HL-60 (cell line): ENCODE measurements at places on chromosomes 7 and 10.
A peak's percentile ranks its signal among the peaks of the same experiment; 100 is the strongest.

GRCh38 chr10:82625512-82626189 is 750.7 kb downstream of the NRG3 start:
- no peak for DNase-seq

DNA sequence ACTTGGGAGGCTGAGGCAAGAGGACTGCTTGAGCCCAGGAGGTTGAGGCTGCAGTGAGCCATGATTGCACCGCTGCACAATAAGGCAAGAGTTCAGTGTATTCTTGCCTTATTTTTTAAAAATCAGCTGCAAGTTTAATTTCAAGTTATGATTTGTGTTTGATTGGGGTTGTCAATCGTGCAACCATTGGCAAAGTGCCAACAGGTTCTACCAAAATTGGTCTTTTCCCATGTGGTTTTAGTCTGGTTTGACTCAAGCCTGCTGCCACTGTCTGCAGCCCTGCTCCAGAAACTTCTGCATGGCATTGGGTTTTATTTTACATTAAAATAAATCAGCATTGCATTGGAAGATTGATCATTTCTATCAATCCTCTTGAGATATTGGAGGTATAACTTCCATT is 72.7 kb downstream of the PTPRE start:
- no peak for DNase-seq

- DNase-seq = no peak
Observed at GRCh38 chr7:128037081-128037480, 5.8 kb upstream of the LRRC4 start.

GRCh38 chr7:71459132-71459531 is 327.2 kb downstream of the GALNT17 start:
- no peak for DNase-seq

DNA sequence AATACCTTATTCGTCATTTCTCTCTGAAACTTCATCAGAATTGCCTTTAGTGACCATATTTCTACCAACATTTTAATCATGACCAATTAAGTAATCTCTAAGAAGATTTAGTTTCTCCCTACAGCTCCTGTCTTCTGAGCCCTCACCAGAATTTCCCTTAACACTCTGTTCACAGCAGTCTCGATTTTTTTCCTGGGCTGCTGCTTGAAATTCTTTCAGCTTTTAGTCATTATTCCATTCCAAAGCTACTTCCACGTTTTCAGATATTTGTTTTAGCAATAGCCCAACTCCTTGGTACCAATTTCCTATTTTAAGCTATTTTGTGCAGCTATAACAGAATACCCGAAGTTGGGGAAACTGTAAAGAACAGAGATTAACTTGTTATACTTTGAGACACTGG is 192.4 kb upstream of the DKK1 start:
- DNase-seq = no peak

DNA sequence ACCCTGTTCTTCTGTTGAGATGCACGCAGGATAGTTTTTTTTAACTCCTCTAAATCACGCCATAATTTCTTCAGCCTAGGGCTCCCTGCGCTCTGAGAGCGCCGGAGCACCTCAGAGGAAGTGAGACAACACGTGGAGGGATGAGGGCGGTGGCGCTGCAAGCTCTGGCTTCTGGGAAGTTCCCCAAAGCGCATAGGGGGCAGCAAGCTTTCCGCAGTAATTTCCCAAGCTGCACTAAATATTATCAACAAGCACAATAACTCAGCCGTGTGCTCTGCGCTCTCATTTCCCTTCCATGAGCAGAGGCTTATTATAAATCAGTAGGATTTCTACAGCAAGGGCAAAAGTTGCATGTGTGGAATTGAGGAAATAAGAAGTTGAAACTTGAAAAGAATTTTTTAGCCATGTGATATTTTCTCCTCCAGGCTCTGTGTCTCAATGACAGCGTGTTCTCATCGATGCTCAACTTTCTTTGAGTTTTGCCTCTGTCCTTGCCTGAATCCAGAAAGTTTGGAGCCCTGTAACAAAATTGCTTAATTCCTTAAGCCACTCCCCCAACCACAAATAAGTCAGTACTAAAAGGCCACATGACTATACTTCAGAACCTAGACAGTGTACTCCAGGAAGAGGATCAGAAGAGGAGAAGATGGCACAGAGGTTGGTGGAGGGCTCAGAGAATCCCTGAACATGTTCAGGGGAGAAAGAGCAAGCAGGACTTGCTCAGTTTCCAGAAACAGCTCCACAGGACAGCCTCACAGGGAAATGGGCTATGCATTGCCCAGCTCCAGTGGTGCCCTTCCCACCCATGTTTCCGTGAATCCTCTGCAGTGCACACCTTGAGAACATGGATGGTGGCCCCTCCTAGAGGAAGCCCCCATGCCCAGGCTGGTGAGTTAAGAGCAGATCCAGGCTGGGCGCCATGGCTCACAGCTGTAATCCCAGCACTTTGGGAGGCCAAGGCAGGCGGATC is 221.5 kb upstream of the GHITM start:
- DNase-seq = peak; percentile 82

- DNase-seq = no peak
Observed at GRCh38 chr7:88457320-88457719, 150.6 kb upstream of the STEAP4 start.

- DNase-seq = no peak
Observed at GRCh38 chr10:114925587-114926586, 12.1 kb upstream of the TRUB1 start.

- no peak for DNase-seq
Observed at GRCh38 chr7:106485919-106486318, 175.0 kb downstream of the CCDC71L start.
